ENCODE measurements at places on chromosomes 7 and 10.

GRCh38 chr10:130358981-130359650 lies 222.9 kb downstream of the GLRX3 start:
- DNase-seq = no peak

DNA sequence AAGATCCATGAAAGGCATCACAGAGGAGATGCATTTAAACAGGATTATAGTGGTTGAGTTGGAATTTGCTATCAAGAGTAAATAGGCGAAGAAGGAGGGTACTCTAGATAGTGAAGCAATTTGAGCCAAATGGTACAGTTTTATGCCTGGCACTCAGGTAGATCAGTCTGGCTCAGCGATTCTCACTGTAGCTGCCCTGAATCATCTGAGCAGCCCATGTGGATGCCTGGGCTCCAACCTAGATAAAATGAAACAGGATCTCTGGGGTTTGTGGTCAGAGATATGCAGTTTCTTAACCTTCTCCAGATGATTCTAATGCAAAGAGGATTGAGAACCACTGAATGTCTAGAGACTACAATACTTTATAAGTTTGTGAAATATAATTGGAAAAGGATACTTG lies 282.0 kb upstream of the FZD1 start:
- DNase-seq = no peak

DNA sequence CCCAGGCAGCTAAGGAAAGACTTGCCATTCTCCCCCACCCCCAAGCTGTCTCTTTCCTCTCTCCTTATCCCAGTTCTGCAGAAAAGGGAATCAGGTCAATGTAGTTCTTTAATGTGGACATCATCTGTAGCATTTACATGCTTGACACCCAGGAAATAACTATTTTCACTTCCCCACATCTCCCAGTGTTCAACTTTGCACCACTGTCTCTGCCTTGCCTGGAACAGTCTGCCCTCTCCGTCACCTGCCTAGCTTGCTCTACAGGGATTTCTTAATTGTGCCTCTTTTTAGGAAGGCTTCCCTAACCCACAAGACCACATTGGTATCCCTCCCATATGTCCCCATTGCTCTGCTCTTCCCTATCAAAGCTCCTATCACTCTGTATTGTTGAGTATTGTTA lies 45.9 kb upstream of the TOMM7 start:
- DNase-seq = no peak

DNA sequence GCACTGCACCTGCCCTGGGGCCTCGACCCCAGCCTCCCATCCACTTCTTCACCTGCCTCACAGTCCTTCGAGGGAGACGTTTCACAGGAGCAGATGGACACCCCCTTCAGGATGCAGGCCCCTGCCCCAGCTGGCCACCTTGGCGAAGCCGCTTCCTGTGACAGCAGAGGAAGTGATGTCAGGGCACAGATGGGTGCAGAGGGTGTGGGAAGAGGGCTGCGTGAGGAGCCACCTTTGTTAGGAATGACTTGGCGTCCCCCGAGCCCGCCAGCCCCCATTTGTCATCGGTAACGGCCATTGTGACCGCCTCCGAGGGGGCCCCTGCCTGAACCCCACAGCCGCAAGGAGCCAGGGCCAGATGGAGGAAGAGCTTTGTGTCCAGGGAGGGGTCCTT lies 47.4 kb upstream of the SLC29A3 start:
- no peak for DNase-seq

DNA sequence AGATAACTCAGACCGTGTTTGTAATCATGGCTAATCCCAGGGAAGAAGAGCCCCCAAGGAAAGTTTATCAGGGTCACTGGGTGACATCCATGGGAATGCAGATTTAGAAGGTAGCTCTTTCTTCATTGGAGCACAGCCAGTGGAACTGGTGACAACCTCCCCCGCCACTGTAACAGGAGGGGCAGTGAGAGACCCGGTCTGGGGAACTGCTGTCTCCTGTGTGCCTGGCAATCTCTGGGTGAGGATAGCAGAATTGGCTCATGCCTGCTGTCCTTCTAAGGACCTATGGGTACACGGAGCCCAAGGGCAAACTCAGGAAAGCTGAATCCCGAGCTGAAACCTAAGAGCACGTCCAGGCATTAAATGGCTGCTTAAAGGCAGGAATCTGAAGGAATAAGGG lies 341.6 kb downstream of the ABCA13 start:
- DNase-seq = no peak

DNA sequence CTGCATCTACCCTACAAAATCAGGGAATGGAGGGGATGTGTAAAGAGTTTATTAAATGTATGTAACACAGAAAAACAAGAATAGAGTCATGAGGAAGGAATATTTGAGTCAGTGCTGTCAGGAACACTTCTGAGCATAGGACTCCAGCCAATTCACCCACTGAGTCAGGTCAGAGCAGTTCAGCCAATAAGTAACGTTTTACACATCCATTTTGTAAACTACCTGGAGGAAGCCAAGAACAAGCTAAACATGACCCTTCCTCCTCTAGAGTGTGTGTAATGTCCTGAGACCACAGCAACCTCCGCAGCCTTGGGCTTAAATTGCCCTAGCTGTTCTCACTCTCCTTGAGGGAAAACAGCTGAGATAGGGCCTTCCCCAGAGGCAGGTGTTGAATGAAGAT lies 691.5 kb upstream of the LRRN3 start:
- DNase-seq = no peak

GRCh38 chr7:157009778-157010587 lies 480 bp downstream of the MNX1 start:
- DNase-seq = no peak

DNA sequence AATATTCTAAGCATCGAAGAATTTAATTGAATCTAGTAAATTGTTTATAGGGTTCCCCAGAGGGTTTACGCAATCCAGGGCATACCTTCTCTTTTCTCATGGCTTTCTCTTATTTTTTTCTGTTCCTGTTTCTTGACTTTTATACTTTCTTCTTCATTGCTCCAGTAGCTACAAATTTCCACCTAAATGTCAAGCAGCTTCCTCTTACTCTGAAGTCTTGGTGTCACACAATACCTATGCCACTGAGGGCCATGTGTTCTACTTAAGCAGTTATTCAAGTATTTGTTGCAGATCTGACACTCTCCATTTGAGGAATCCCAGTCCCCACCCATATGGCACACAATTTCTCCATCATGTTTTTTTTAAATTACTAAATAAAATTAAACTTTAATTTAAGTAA lies 343.1 kb upstream of the MBL2 start:
- no peak for DNase-seq

- no peak for DNase-seq
Observed at GRCh38 chr7:999149-999879, 16.3 kb downstream of the CYP2W1 start.
